Stimulated activated CD4-positive, alpha-beta T cell treated with anti-CD3 and anti-CD28 coated beads, Interleukin-4, amount 100 ng/mL, for 24 hours (primary cell): ENCODE measurements at places on chromosomes 5 and 9.

GRCh38 chr9:91589101-91589553 lies 165.5 kb upstream of the NFIL3 start:
- DNase-seq, result no peak

DNA sequence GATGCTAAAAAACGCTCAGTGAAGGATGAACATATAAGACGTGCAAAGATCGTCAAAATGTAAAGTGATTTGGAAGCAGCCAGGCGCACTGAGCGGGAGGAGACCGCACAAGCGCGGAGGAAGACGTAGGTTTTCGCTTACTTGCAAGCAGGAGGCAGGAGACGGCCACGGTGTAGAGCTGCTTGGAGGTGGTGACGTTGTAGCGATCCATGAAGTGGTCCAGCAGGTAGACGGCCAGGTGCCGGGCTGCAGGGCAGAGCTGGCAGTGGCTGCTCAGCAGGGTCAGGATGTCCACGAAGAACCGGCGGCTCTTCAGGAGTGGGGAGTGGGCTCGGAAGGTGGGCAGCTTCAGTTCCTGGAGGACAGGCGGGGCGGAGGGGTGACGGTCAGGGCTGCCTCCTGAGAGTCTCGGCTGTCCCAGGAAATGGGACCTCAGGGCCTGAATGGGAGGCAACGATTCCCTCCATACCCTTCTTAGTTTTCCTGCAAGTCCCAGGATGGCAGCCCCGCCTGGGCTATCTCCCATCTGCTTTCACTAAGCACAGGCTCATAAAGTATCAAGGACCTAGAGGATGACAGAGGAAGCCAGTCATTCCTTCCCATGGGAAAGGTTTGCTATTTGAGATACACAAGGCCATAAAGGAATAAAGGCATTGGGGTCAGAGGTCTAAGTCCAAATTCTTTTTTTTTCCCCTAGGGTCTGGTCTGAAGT lies 31.8 kb downstream of the CCNJL start:
- no peak for DNase-seq

- DNase-seq, result no peak
Observed at GRCh38 chr5:102483736-102484135, 15.1 kb downstream of the SLCO6A1 start.

GRCh38 chr5:67337751-67338150 lies 141.2 kb upstream of the CD180 start:
- no peak for DNase-seq

DNA sequence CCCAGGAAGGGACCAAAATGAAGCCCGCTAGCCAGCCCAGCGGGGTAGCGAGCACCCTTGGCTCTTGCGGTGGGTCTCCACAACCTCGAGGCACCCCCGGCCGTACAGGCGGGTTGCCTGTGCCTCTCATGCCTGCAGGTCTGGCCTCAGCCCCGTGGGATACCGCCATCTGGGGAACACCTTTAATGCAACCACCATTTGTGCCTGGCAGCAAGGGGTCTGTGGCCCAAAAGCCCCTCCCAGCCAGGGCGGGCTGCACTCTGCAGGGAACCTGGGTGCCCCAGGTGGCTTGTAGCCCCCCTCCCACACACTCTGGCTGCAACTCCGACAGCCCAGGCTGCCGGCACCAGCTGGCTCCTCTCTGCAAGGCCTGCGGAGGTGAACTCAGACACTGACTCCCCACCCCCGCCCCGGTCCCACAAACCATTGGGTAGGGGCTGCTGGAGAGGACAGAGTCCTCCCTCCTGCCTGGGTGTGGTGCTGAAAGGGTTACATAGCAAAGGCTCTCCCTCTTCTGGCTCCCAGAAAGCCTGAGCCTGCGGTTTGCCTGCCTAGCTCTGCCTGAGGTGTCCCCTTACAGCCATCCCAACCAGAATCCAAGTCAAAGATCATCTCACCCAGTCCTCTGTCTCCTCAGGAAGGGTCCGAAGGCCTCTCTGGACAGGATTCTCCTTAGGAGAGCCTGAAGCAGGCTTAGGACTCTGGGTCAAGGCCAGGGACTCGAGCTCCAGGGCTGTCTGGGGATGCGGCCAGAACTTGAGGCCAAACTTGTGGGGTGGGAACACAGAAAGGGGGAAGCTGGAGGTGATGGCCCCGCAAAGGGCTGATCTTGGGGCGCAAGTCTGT lies 109.4 kb downstream of the PSD2 start:
- DNase-seq, result no peak

- no peak for DNase-seq
Observed at GRCh38 chr5:67495072-67495471, 298.5 kb upstream of the CD180 start.

DNA sequence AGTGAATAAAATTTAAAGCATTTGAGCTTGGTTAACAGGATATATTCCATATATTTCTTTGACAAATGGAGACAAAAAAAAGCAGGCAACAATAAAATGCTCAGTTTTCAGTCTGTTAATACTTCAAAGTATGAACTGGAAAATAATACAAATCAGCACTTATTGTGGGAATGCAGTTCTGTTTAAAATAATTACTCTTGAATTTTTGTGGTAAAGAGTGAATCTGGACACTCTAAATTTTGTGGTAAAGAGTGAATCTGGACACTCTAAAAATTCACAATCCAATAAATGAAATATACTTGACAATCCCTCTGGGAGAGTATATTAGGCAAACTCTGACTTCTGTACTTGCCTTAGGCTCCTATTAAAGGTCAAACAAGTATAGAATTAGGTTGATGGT lies 141.9 kb upstream of the RASA1 start:
- no peak for DNase-seq

DNA sequence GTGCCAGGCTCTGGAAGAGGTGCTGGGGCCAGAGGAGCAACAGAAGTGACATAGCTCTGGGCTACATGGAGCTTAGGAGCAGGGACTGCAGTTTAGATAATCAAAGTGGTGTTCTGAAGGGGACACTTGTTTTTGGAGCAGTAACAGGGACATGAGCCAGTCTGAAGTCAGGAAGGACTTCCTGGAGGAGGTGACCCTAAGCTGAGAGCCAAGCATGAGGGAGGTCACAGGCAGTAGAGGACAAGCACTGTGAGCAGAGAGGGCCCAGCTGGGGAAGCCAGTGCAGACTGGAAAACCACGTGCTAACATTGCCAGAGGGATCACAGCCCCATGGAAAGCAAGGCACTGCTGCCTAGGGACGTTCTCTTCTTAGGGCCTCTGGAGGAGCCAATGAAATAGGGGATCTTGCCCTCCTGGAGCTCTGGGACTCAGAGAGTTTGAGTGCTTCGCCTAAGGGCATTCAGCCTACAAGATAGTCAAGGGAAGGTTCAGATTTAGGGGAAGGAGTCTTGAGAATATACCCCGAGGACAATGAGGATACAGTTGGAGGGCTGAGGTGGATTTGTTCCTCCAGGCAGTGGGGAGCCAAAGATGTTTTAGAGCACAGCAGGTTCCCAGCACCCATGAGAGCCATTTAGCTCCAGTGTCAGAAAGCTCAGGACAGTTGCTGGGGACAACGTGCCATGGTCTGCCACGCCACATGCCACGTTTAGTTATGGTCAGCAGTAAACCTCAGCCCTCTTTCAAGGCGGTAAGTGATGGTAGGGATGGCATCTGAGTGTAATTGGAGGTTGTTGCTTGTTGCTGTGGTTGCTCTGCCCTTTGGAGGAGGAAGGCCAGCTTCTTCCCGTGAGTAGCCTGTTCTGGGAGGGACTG lies 40.5 kb upstream of the SH3PXD2B start:
- no peak for DNase-seq

DNA sequence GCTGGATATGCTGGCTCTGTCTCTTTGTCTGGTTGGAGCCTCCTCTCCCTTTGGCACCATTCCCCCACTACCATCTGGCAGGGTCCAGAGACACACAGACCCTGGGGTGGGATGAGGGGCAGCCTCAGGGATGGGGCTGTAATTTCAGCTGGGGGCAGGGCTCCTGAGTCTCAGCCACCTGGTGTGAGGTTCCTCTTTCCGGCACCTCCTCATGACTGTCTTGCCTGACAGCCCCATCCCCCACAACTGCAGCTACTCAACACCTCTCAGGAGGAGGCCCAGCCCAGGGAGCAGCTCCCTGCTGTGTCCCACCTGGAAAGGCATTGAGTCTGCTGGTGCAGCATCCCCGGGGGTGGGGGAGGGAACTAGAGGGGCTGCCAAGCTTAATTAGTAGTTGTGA lies 11.7 kb upstream of the RPS14 start:
- no peak for DNase-seq

DNA sequence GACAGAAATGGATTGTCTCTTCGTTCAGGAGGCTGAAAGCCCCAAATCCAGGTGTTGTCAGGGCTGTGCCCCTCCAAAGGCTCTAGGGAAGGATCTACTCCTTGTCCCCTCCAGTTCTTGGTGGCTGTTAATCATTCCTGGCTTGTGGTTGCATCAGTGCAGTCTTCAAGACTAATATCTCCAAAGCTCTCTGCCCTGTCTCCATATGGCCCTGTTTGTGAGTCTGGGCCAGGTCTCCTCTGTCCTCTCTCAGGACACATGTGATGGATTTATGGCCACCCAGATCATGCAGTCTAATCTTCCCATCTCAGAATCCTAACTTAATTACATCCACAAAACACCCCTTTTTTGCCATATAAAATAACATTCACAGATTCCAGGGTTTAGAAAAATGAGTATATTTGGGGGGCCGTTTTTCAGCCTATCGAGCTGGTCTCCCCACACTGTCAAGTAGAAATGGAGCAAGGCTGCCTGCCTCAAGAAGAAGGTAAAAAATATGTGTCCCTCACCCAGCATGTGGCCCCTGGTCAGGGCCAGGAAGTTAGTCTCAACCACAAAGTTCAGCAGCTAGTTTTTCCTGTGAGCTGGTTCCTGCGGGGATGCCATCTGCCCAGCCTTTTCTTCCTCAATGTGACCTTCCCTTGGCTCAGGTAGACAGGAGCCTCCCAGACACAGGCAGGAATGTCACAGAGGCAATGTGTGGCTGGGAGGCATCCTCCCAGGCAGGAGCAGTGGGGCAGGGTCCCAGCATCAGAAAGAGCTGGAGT lies 509.4 kb downstream of the IRX1 start:
- DNase-seq, result no peak

DNA sequence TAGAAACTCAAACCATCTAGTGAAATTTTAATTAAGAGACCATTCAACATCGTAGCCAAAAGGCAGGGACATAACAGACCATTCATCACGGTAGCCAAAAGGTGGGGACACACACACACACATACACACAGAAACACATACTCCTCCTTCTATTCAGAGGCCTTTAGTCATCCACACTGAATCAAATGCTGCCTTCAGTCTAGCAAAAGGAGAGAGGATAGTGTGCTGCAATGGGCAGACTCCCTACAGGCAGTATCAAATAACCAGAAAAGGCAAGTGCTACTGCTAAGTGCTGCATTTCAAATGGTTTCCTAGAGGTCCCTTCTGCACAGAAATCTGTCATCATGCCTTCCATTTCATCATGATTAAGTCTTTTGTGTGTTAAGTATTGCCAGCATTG lies 303.9 kb downstream of the TRIM32 start:
- no peak for DNase-seq

DNA sequence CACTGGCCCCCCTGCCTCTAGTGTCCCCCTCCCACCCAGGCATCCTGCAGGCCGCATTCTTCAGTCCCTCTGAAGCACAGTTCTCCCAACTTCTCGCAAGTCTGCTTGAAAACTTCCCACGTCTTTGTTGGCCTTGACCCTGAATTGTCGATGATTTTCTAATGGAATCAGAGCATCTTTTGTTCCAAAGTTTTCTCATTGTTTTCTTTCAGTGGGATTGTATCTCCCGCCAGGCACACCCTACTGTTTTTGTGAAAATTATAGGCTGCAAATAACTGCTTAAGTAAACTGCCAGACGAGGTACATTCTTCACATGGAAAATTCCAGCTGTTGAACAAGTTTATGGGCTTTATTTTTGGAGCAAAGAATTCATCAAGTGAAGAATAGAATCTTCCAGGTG lies 122.6 kb upstream of the SLC25A48 start:
- DNase-seq, result no peak

- DNase-seq, result no peak
Observed at GRCh38 chr5:65978251-65978650, 51.9 kb downstream of the ERBIN start.

DNA sequence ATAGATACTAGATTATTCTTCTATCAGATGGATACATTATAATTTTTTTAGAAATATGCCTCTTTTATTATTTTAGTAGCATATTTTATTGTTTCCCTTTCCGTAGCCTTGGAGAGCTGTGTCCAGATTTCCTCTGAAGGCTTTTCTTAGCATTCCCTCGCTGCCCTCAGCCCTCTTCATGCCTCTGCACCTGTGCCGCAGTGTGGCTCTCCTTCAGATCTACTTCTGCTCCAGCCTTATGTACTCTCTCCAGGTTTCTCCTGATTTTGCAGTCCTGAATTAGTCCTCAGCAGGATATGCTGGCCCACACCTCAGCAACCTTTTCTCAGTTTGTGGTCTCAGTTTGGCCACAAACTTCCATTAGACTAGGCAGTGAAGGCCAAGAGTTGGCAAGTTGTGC lies 1052.0 kb downstream of the TAF11L14 start:
- DNase-seq, result no peak

DNA sequence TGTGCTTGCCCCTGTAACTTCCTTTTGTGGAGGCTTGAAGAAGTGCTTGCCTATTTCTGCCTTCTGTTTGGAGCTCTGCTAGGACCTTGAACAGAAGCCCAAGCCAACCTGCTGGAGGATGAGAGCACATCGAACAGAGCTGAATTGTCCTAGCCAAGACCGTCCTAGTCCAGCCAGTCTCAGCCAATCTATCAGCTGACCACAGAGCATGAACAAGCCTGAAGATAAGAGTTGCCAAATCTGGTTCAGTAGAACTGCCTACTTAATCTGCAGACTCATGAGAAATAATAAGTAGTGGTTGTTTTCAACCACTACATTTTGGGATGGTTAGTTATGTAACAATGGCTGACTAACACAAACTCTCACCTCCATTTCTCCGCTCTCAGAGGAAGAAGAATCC lies 4.4 kb upstream of the SNX2 start:
- DNase-seq, result no peak

GRCh38 chr5:68178579-68178978 lies 37.0 kb upstream of the PIK3R1 start:
- no peak for DNase-seq

DNA sequence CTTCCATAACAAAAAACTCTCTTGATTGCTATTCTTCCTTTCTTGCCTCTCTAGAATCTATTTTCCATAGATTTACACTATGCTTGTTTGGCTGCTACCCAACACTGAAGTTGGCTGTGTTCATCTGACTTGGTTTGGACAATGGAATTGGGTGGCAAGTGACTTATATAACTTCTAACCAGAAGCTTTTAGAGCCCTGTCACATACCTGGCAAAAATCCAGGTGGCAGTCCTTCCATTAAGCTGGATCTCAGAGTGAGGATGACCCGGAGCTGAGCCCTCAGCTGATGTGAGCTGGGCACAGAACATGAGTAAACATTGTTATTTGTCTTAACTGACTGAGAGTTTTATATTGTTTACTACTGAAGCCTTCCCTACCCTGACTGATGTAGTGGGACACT lies 225.7 kb downstream of the TLR4 start:
- DNase-seq, result no peak
